ENCODE measurements at places on chromosomes 2 and 18.

DNA sequence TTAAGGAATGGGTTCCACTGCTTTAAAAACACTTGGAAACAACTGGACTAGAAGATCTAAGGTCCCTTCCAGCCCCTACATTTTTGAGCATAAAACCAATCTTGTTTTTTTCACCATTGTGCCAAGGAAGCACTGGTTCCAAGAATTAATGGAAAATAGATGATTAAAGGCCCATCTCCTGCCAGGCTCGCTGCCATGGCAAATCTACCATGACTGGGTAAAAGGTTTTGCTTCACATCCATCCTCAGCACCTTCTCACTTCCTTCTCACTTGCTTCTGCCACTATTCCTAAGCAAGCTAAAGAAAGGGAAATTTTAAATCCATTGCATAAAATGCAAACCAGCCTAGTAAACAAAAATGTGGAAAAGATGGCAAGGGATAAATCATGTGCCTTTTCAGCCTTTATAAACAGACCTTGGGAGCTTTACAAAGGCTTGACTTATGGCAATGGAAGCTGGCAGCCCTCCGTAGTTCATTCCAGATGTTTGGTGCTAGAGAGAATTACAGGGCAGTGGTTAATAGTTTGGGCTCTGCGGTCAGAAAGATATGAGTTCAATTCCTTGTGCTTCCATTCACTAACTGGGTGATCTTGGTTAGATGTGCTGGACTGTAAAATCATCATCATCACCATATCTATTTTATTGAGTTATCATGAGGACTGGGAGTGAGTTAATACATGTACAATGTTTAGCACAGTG lies 27.0 kb upstream of the ST3GAL5 start:
- DNase-seq = no peak

- no peak for DNase-seq
These were observed 130.1 kb downstream of the OLA1 start for GRCh38 chr2:174117951-174118930.

DNA sequence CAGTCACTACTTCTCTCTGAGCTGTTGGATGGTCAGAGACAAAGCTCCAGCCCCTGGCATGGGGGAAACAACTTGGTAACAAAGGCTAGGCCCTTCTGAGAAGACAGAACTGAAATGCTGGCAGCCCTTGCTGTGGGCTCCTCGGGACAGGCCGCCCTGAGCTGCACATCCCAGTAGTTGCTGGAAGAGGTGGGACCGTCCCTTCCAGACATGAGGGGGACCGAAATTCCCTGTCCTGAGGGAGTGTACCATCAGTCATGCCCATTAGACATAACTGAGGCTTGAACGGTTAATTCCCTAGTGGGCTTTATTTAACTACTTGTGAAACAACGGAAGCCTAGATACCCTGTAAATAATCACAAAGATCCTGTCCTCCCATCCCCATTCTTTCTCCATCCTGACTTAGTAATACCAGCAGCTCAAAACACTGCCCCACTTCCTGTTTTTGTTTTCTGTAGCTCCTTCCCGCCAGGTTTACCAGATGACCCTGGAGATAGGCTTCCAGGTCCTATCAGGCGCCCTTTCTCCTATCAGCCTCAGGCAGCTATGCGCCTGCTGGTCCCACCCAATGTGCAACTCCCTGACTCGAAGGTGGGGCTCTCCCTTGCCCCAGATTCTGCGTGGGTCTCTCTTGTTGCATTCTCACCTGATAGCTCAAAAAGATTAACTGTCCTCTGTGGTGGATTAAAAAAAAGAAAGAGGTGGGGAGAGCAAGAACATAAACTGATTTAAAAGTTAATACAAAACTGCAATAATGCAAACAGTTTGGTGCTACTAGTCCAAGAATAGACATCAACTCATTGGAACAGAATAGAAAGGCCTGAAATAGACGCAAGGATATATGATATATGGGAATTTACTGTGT lies 37.0 kb upstream of the NT5DC4 start:
- DNase-seq = no peak

GRCh38 chr18:57813245-57813644 lies 10.1 kb upstream of the ATP8B1 start:
- DNase-seq = no peak

DNA sequence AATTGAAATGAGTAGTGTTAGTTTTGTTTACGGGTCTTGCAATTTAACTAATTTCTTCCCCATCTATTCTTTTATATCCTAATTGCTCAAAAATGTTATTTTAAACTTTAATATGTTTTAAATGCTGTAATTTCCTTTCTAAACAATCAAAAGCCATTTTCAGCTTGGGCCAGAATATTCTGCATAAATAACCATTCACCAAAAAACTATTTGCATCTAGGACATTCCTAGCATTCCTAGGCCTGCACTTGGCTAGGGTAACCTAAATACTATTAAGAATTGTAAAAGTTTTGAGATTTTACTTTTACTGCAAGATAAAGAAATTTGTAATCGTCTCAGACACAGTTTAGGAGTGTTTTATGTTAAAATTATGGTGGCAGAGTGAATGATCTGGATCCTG lies 7.8 kb upstream of the ETAA1 start:
- no peak for DNase-seq

GRCh38 chr2:166184789-166185188 lies 57.0 kb upstream of the SCN1A start:
- no peak for DNase-seq

DNA sequence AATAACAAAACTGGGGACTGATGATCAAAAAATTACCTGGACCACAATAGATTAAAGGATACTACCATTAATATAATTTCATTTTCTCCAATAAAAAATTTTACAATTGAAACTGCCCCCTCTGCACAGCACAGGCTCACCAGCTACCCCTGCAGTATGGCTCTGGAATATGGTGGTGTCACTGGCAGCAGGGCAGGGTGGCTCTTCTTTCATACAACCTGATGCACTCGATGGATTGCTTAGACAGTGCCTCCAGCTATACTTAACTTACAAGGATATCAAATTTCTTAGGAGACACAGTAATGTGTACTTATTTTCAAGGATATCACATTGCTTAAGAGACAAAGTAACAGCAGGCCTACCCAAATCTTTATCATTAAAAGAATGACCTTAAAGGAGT lies 124.0 kb downstream of the PRELID3A start:
- DNase-seq = no peak

- DNase-seq = no peak
These were observed 38.8 kb upstream of the SMAD7 start for GRCh38 chr18:48989304-48990303.
